Heart left ventricle (tissue), 16 donors: ENCODE measurements at places on chromosomes 13 and 19.

DNA sequence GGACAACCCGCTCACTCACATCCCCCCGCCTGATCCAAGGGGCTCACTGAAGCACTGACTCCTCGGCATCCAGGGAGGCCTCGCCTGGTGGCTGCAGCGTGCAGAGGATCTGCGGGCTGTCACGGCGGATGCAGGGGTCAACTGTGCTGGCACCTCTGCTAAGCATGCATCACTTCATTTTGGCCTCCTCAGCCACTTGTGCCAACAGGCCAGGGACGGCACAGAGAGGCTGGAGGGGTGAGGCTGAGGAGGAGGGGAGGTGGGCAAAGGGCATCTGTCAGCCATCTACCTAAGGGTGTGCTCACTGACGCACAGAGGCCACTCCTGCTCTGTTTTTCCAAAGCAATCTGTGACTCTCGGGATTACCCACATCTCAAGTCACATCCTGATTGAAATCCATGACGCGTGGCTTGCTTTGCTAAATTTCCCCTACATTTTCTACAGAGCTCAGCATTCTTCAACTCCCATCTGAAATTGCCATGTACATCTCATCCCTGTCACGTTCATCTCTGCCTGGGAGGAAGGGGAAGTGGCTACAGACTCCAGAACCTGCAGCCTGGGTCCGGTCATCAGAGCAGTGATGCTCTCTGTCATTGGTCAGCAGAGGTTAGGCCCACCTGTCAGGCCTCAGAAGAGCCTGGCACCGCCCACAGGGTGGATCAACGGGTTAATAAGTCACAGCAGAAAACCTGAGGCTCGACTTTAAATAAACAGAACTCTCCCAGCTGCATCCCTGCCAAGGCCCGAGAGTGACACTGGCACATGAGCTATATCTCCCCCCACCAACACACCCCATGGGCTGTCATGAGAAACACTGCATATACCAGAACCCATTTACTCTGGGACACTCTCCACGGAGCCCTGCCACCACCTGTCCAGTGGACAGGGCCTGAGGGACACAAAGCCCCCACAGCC, 17.6 kb downstream of the ELL start:
- DNase-seq: no peak

DNA sequence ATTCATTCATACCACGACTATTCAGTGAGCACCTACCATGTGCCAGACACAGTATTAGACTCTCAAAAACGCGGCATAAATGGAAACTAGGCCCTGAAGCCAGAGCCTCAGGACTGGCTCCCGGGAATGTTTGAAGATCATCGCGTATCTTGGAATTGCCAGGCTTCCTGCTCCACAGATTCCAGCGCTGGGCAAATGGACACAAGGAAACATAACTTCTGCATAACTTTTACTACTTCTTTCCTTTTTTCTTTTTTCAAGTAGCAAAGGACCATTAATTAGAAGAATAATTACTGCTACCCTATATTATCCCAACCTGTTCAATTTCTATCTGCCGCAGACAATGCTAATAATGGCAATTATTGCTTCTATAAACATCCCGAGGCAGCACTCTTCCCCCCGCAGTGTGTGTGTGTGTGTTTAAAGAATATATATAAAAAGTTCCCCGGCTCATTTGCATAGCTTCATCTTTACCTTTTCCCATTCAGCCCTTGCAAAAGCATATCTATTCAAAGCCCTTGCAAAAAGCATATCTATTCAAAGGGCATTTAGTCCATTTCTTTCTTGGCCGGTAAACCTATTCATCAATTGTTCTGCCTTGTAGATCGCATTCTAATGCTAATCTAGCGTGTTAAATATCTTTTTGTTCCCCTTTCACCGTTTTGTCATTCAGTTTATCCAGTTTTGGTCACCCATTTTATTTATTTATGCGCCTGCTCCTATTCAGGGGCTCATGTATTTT, 6.1 kb downstream of the SOX21 start:
- no peak for DNase-seq

- DNase-seq: no peak
These were observed 76.6 kb downstream of the ZIC5 start for GRCh38 chr13:99894840-99895443.

DNA sequence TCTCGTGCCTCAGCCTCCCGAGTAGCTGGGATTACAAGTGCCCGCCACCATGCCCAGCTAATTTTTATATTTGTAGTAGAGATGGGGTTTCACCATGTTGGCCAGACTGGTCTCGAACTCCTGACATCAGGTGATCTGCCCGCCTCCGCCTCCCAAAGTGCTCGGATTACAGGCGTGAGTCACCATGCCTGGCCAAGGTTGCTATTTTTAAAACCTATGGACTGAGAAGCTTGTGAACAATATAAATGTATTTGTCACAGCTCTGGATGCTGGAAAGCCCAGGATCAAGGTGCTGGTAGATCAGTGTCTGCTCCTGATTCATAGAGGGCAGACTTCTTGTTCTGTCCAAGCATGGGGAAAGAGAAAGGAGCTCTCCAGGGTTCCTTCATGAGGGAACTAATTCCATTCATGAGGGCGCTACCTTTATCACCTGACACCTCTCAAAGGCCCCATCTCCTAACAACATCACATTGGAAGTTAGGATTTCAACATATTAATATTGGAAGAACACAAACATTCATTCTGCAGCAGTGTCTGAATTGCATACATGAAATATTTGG, 16.1 kb downstream of the CARD8 start:
- DNase-seq: no peak

GRCh38 chr19:13604902-13605586, 98.8 kb upstream of the CACNA1A start:
- no peak for DNase-seq

DNA sequence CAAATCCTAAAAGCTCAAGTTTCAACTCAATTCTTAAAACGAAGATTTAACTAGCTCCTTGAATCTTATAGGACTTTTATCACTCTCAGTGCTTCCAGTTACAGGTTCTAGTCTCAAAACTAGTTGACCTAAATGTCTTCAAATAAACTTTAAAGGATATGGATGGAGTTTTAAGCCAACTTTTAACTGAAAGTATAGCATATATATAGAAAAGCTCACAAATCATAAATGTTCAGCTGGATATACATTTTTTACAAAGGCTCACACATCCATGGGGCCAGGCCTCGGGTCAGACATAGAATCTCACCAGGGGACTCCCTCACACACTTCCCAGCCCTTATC, 47.1 kb upstream of the ARHGEF7 start:
- DNase-seq: no peak

DNA sequence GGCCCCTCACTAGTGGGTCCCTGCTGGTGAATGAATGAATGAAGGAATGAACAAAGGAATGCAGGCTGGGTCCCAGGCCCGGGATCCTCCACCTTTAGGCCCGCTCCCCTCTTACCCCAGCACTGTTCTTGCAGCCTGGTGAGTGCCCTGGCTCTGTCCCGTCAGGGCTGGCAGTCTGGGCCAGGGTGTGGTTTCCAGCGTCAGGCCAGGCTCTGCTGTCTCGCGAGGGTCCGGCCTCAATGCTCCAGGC, 317 bp downstream of the LYL1 start:
- DNase-seq: no peak
